ENCODE measurements at places on chromosomes 16 and 17.

DNA sequence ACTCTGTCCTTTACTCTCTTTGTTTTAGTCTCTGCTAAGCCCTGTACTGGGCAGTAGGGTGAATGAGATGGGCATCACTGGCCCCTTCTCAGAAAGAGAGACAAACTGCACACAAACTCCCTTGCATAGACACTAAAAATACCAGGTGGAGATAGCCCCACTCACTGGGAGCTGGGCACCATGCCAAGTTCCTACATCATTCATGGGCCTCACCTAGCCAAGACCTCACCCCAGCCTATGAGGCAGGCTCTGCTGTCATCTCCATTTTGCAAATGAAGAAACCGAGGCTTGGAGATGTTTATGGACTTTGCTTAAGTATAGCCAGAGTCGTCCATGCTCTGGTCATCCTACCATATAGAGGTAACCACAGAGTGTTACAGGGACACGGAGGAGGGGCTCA is 499.8 kb upstream of the CDH11 start:
- DNase-seq = no peak

DNA sequence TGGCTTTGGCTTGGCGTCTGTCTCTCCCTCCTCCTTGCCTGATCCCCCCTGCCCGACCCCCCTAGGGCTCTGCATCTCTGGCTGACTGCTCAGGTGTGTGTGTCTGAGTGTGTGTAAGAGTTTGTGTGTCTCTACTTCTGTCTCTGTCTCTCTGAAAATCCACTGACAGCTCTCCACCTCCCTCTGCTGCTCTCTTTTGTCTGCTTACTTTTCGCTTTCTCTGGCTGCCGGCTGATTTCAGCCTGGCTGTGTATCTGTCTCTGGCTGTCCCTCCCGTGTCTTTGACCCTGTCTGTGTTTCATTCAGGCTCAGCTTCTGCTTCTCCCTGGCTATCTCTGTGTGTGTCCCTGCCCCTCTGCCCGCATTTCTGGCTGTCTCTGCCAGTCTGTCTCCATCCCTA is 3.8 kb upstream of the SPEM1 start:
- DNase-seq = no peak

DNA sequence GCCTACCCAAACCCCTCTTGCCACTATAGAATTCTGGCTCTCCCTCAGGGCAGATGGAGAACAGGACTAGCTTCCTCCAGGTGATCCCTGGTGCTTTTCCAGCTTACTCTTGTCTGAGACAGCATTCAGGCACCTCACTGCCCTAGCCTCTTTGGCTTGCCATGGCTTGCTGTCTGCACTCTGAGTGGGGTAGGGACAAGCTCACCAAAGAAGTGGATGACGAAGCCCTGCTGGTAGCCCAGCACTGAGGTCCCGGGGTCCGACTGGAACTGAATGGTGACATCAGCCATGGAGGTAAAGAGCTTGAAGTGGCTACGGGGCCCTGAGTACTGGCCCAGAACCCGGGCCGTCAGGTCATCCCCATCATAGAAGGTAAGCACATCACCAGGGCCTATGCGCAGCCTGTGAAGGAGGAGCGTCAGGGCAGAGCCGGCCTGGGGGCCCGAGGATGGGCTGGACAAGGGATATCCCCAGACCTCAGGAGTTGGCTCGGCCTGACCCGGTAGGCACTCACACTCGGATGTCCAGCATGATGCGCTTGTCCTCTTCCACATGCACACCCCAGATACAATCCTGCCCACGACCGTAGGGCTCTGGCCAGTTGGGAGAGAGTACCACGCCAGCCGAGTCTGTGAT is 7.6 kb upstream of the PHF12 start:
- DNase-seq = no peak

- no peak for DNase-seq
Observed at GRCh38 chr17:45688820-45689219, 95.3 kb upstream of the CRHR1 start.

- no peak for DNase-seq
Observed at GRCh38 chr17:32335046-32335445, 6.9 kb downstream of the C17orf75 start.

DNA sequence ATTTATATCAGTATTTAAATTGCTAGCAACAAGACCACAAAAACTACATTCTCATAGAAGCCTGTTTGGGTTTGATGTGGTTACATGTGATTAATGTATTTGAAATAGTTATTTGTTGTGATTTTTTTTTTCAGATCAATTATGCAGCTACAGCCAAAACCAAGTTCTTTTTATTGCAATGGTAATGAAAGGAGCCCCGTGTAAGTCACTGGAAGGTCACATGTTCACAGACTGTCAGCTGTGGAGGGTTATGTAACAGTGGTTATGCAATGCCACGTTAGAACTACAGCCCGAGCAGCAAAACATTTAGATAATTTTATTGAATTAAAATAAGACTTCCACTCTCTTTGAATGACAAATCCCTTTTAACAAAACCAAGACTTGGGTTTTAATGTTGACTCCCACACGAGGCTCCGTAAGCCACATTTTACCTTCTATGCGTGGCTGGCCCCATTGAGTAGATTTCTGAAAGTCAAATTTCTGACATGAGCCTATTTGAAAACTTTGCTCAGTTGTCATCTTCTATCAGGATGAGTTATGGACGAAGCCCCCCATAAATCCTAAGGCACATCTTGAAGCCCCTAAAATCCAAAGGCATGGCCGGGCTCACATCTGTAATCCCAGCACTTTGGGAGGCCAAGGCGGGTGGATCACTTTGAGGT is 41.8 kb upstream of the SEC14L1 start:
- no peak for DNase-seq

DNA sequence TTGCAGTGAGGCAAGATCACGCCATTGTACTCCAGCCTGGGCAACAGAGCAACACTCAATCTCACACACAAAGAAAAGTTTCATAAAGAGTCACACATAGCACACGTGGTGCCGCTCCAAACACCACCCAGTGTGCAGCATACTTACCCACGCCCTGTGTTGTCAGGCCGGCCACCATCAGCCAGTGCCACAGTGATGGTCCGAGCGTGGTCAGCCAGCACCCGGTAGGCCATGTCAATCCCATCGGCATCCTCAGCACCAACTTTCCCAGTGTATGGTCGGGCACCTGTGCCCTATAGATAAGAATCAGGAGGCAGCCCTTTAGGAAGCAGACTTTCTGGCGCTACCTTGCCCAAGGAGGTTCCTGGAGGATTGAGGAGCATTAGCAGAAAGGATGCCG is 17.7 kb upstream of the EXOSC6 start:
- no peak for DNase-seq

GRCh38 chr16:88264641-88265285 is 118.0 kb upstream of the ZNF469 start:
- DNase-seq = peak; percentile 5

GRCh38 chr16:1042049-1042744 is 30.4 kb upstream of the SSTR5 start:
- DNase-seq = no peak

- DNase-seq = no peak
Observed at GRCh38 chr16:13920510-13920818, 510 bp downstream of the ERCC4 start.

DNA sequence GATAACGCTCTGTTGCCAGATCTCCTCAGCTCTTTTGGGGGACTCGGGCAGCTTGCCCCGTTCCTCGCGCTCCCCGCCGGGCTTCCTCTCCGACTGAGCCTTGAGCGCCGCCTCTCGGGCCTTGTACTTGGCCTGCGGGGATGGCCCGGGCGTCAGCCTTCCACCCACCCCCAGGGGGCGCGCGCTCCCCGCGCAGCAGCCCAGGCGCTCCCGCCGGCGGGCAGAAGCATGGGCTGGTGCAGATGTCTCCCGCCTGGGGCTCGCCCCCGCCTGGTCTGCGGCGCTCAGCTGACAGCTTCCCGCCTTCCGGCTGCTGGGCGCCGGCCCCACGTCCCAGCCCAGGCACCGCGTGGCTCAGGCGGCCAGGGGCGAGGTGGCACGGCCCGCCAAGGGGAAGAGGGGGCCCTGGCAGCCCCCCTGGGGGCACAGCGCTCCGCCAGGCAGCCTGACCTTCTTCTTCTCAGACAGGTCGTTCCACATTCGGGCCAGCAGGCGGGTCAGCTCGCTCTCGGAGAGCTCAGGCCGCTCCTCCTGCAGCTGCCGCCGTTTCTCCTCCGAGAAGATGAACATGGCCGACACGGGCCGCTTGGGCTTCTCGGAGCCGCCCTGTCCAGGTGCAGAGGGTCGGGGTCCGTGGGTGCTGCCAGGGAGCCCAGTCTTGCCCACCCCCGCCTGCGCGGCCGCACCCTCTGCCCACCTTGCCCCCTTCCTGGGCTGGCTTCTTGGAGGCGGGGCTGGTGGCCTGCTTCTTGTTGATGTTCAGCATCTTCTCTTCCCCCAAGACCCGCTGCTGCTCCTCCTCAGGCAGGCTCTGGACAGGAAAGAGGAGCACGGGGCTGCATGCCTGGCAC is 8.9 kb downstream of the UBTF start:
- peak; percentile 83 for DNase-seq

DNA sequence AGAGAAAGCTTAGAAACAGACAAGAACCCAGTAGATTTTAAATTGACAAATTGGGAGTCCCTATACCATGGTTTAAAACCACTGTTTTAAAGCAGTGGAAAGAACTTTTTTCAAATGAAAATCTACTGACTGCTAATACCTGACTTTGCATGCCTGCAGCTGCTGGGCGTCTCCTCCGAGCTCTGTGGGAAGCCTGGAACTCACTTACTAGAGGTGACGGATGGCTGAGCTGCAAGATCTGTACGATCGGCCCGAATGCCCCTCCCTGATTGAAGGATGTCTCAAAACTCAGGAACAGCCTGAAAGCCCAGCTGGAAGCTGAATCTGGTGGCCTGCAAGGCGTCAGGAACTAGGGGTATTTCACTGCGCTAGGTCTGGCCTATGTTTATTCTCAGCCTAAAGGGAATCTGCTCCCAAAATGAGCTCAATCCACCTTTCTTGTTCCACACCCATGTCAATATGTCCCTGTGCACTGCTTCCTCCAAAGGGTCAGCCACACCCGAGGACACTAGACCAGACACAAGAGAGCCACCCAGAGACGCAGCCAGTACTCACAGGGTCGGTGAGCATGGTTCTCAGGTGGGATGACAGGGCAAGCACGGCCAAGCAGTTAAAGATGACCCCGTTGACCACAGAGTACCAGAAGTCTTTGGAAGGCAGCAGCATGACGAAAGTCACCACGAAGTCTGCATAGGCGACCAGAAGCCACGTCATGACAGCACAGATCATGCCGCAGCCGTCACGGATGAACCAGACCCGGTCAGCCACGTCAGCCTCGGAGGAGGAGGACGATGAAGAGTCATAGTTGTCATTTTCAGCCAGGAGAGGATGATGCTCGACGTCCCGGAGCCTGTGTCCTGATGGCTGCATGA is 21.4 kb downstream of the ZDHHC7 start:
- no peak for DNase-seq

- no peak for DNase-seq
Observed at GRCh38 chr17:29733166-29733565, 110.5 kb upstream of the CORO6 start.

DNA sequence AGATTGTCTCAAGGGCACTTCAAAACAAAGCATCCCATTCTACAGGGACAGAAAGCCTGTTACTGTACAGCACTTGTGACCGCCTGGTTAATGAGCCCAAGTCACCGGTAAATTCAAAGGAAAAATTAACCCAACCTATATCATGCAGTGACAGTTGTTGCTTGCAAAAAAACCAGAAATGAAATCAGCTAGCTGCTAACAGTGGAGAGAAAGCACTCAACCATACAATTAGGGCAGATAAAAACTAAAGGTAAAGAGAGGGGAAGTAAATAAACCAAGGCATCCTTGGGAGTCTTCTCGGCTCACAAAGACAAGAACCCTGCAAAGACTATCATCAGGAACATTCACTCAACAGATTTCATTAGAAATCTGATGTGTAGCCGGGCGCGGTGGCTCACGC is 5.9 kb downstream of the RETREG3 start:
- no peak for DNase-seq

DNA sequence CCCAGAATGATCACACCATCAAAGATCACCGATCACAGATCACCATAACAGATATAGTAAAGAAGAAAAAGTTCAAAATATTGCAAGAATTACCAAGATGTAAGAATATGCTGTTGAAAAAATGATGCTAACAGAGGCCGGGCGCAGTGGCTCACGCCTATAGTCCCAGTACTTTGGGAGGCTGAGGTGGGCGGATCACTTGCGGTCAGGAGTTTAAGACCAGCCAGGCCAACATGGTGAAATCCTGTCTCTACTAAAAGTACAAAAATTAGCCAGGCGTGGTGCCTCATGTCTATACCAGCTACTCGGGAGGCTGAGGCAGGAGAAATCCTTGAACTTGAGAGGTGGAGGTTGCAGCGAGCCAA is 53.2 kb downstream of the CPPED1 start:
- no peak for DNase-seq

DNA sequence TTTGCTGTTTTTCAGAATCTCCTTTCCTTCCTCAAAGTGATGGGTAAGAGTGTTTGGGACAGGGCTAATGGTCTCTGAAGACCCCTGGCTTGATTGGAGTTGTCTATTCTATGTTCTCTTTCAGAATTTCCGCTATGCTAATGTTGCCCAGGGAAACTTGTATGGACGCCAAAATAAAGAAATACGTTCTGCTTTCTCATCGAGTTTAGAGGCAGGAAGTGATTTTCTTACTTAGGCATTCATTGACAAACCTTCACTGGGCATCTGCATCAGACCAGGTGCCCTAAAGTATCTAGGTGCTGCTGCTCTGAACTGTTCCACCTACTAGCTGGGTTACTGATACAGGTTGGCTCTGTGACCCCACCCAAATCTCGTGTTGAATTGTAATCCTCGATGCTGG is 787.9 kb upstream of the EEF2KMT start:
- DNase-seq = no peak

DNA sequence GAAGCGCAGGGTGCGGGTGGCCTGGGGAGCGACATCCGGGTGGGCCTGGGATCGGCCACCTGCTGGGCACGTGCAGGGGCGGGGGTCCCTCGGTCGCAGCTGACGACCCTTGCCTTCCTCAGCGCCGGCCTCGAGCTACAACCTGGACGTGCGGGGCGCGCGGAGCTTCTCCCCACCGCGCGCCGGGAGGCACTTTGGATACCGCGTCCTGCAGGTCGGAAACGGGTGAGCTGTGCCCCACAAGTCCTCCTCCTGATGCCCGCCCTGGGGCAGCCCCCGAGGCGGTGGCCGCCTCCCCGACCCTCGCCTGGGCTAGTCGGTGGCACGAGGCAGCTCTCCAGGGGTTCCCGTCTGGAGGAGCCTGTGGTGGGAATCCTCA is 1.5 kb downstream of the ITGAL start:
- DNase-seq = no peak

GRCh38 chr17:48374650-48375230 is 55.3 kb downstream of the SKAP1 start:
- no peak for DNase-seq

- DNase-seq = no peak
Observed at GRCh38 chr16:3070608-3071111, 5.2 kb downstream of the IL32 start.

DNA sequence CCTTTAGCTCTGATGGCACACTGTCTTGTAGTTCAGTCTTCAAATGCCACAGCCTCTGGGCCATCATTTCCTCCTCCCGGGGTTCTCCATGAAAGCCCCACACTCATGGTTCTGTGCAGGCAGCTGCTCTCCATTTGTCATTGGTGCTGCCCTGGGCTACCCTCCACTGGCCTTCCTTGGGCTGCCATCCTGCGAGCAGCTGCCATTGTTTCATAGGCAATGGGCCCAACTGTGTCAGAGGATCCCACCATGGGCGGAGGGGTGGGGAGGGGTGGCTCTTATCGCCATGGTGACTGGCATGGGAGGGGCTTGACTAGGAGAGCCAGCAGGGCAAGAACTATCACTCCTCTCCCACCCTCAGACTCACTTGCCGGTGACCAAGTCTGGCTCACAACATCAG is 38.6 kb upstream of the BRD7 start:
- DNase-seq = no peak

All from stimulated activated CD8-positive, alpha-beta memory T cell treated with anti-CD3 and anti-CD28 coated beads, Interleukin-15, amount 100 ng/mL, for 4 hours (primary cell).